ENCODE measurements at places on chromosomes 5 and 9.

GRCh38 chr9:114925039-114925438 lies 5.4 kb downstream of the TNFSF8 start:
- DNase-seq: no peak

DNA sequence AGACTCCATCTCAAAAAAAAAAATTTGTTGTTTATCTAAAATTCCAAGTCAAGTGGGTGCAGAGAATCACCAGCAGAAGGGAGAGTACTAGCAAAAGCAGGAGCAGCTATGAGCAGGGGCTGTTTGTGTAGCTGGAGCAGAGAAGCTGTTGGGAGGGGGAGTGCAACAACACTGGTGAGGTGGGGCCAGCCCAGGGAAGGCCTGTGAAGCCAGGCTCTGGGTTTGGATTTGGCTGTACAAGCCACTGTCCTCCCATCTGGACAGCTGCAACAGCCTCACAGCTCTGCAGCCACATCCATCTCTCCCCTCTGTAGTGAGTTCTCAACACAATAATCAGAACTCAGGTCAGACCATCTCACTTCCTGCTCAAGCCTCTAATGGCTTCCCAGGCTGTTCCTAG lies 59.4 kb downstream of the TMOD1 start:
- DNase-seq: no peak

DNA sequence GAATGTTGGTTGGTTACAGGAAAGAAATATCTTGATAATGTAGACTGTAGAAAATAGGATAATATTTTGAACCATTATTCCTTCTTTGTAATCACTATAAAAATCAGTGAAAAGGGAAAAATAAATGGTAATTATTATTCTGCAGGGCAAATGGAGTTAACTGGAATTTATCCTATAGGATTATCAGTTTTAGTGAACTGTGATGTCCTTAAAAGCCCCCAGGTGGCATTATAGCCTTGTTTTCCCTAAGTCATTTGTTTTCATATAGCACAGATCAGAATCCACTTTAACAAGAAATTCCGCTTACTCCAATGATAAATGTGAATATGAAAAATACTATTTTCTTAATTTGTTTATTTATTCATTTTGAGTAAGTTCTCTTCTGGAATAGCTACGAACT lies 26.2 kb upstream of the WDR41 start:
- DNase-seq: no peak

DNA sequence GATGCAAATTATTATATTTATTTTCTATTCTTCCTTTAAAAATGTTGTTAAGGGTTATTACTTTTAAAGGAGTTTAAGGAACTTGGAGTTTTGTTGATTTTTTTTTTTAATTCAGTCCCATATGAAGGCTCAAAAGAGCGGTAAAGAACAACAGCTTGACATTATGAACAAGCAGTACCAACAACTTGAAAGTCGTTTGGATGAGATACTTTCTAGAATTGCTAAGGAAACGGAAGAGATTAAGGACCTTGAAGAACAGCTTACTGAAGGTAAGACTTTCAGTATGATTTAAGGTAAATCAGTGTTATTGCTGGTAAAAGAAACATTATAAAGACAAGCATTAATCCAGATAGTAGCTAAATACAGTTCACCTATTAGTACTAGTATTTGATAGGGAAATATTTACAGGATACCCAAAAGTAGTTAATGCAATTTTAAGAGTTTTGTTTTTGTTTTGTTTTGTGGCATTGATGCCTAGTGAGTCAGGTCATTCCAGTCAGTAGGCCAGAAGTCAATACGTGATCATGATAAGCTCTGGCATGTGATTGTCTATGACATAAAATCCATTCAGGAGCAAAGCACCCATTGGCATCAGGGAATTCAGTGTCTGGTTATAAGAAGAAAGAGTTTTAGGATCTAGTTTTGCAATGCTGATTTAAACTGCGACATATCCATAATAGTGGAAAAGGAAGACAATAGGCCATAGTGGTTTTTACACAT lies 49.2 kb downstream of the CNTRL start:
- no peak for DNase-seq

GRCh38 chr9:23050548-23050947 lies 603.9 kb downstream of the DMRTA1 start:
- no peak for DNase-seq

- DNase-seq: no peak
Measured at GRCh38 chr5:164202338-164202737, 696.9 kb downstream of the MAT2B start.

GRCh38 chr9:99023831-99024230 lies 80.1 kb downstream of the COL15A1 start:
- DNase-seq: no peak

- DNase-seq: no peak
Measured at GRCh38 chr9:125293134-125293533, 31.5 kb downstream of the GAPVD1 start.

DNA sequence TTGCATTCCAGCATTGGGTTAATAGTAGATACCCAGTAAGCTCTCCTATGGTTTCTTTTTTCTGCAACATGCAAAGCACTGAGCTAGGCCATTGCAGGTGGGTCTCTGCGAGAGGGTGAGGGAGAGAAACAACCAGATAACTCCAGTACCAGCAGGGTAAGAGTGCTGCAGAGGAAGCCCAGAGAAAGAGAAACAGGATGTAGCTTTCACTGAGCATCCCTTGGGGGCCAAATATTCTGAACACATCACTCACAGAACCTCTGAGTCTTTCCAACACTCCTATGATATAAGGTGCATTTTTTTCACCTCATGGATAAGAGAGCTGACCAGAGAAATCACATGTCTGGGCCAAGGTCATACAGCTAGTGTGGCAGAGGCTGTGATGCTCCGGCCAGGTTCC lies 76.7 kb downstream of the TRIM32 start:
- no peak for DNase-seq

DNA sequence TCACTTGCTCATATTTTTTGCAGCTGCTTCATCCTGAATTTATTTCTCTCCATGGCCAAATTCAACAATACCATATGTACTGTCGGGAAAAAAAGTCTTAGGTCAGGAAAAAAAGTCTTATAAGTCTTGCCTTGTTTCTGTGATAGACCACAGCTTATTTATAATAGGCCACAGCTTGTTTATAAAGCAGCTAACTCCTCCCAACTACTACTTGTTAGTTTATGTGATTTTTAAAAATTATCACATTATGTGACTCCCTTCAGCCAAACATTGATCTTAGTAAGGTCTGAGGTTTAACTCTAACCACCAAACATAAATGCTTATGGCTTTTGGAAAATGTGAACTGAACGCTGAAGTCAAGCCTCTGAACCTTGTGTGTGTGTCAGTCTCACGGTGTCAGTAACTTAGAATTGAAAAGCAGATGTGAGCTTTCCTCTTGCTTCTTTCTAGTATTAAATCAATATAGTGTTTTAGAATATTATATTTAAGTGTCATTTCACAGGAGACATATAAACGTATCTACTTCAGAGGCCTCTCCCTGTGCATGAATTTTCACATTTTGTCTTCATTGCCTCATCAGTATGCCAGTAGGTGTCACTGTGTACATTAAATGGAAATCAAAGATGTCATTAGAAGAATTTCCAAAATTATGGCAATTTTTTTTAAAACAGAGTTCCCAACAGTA lies 51.3 kb downstream of the SNX24 start:
- no peak for DNase-seq

DNA sequence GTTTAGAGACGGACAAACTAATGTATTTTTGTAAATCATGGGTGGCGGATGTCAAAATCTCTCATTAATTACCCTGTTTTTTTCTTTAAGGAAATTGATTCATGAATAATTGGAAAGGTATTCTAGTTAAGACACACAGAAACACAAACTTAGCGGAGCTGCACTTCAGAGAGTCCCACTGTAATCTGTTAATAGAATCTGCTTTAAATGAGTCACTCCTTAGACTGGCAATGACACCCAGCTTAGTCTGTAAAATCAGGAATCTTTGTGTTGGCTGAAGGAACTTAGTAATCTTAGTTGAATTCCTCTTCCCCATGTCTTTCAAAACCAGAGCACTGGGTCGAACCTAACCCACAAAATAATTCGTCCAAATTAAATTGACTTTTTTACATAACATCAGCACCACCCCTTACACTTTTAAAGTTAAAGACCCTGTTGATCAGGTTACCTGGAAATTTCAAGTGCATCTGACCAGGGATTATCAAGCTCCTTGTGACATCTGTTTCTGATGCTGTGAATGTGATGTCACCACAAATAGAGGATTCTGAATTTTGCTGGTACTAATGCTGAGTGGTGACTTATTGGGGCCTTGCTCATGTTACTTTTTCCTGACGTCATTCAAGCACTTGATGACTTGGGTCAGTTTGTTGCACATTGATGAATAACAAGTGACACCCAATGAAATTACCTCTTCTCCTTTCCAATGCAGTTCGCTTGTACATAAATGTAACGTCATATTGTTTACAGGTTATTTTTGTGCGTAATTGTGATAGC lies 313.6 kb downstream of the KCTD16 start:
- DNase-seq: no peak

- no peak for DNase-seq
Measured at GRCh38 chr9:129401623-129402370, 219.1 kb downstream of the C9orf50 start.

- DNase-seq: no peak
Measured at GRCh38 chr9:108142504-108143201, 653.1 kb upstream of the KLF4 start.

GRCh38 chr9:1332156-1332555 lies 282.0 kb downstream of the DMRT2 start:
- no peak for DNase-seq

- DNase-seq: no peak
Measured at GRCh38 chr9:15570769-15571168, 17.9 kb downstream of the CCDC171 start.

DNA sequence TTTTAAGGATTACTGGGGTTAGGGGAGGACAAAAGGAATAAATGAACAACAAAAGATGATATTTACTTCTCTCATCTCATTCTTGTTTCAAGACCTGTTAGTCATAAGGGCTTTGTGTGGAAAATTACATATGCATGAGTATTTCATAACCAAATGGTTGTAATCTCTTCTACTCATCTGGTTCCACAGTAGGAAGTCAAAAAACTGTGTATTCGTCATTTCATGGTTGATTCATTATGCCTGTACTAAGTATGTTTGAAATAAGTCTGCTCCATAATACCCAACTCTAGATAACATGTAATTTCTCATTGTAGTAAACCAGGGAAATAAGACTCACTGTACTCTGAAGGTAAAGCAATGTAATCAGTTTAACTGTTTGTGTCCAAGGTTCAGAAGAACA lies 212.9 kb downstream of the ARRDC3 start:
- DNase-seq: no peak

- DNase-seq: no peak
Measured at GRCh38 chr9:8899511-8899910, 1099.9 kb upstream of the DMAC1 start.

DNA sequence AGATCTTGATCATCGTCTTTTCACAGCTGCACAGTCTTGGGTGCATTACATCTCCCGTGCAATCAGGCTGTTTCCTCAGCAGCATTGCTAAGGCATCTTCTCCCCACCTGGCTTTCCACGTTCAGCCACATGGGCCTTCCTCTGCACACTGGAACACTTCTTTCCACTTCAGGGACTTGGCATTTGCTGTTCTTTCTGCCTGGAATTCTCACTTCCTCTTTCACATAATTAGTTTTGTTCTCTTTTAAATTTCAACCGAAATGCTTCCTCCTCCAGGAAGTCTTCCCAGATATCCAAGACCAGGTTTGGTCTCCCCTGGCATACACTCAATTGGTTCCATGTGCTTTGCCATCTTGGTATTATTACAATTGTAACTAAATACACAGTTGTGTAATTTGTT lies 43.8 kb downstream of the WHRN start:
- DNase-seq: no peak

- no peak for DNase-seq
Measured at GRCh38 chr9:122096620-122097415, 3.7 kb upstream of the TTLL11 start.

DNA sequence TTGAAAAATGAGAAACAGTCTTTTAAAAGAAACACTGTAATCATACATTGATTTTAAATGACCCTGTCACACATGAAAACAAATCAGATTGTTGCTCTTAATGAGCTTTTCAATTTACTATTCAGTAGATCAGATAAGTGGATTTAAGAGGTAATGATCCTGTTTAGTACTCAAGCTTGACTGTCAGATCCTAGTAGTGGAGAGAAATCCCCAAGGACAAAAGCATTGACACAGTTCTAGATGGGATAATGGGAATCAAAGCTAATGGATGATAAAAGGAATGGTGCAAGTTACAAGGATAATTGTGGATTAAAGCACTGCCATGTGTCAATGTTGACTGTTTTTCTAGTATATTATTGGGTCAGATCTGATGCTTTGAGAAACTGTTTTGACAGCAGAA lies 142.3 kb upstream of the TLX3 start:
- DNase-seq: no peak

DNA sequence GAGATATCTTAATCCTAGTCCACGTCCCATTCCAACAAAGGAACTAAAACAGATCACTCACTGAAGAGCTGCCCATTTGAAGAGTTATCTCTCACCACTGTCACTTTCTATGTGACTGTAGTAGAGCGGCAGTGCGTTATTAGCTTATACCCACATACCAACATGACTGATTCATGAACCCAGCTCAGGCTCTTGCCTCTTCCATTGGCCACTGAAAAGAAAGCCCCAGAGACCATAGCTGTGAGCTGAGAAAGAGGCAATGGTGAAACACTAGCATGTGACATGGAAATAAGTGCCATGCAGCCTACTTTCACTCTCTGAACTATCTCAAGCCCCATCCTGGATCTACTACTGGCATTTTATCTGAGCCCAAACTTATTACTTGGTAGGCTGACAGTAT lies 151.7 kb upstream of the MOCS2 start:
- no peak for DNase-seq

- no peak for DNase-seq
Measured at GRCh38 chr9:100575765-100576386, 2.0 kb upstream of the CAVIN4 start.

- DNase-seq: no peak
Measured at GRCh38 chr9:110997847-110998246, 40.4 kb downstream of the LPAR1 start.

- no peak for DNase-seq
Measured at GRCh38 chr5:129748913-129749880, 1.3 kb downstream of the MINAR2 start.

DNA sequence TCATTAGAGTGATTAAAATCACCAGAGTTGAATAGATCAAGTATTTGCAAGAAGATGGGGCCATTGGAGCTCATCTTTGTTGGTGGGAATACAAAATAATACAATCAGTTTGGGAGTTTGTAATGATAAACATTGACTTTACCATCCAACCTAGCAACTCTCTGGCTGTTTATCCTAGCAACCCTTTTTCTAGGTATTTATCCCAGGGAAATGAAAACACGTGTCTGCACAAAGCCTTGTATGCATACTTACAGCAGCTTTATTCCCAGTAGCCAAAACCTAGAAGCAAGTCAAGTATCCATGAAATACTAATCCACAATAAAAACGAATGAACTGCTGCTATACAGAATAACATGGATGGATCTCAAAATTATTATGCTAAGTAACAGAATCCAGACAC lies 152.7 kb upstream of the DAB2 start:
- DNase-seq: no peak
